ENCODE measurements at places on chromosomes 6 and 20.
A peak's percentile ranks its signal among the peaks of the same experiment; 100 is the strongest.

GRCh38 chr6:22884456-22884855, 315.1 kb downstream of the HDGFL1 start:
- no peak for DNase-seq

DNA sequence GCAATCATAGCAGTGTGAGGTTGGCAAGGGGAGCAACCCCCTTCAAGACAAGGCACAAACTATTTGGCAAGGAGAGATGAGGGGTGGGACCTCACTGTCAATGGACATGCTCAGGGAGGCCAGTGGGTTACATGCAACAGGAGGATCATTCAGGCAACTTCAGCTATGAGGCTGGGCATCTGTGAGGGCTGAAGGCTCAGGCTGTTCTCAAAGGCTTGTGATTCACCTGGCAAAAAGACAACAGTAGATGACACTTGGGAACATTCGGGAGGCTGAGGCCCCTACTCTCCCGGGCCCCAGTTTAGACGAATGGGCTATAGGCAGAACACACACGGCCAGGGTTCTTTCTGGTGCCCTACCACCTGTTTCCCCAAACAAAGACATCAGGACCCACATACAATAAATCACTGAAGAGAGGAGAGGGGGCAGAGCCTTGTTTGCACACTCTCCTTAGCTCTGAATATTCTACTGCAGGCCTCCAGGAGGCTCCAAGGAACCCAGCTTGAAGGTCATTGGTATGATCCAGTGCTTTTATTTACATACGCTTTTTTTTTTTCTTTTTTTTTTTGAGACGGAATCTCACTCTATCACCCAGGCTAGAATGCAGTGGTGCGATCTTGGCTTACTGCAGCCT, 7.9 kb downstream of the TUBB start:
- DNase-seq = no peak

DNA sequence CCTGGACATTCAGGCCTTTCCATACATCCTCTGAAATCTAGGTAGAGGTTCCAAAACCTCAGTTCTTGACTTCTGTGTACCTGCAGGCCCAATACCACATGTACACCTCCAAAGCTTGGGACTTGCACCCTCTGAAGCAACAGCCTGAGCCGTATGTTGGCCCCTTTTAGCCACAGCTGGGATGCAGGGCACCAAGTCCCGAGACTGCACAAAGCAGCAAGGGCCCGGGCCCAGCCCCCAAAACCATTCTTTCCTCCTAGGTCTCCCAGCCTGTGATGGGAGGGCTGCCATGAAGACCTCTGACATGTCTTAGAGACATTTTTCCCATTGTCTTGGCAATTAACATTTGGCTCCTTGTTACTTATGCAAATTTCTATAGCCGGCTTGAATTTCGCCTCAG, 107.4 kb upstream of the FRMD1 start:
- DNase-seq = no peak

GRCh38 chr6:24882835-24883555, 52.8 kb downstream of the RIPOR2 start:
- DNase-seq = no peak

DNA sequence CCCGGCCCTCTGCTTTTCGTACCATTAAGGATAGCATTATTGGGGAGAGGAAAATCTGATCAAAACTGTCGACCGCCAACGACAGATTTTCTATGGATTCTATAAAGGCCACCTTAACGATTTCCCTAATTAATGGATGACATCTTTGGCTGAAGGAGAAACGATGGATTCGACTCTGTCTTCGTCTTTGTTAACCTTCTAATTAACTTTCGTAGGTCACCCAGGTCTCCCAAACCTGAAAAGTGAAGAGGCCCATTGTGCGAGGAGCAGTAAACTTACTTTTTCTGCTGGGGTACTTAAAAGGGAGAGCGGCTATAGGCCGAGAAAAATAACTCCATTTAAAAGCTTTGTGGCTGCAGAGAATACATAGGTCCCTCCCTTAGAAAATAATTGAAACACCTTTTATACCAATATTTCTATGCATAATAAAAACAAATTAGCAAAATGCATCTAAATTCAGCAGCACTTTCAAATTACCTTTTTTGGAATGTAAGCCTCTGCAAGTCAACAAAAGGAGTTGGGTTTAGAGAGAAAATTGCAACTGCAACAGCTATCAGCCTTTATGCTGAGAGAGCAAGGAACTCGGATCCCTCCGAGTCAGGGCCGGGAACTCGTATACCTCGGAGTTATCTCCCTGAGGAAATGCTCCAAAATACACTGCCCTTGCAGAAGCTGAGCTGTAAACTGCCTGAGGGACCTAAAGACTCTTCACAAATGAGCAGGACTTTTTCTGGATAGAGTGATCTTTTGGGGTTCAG, 31.4 kb upstream of the NR2E1 start:
- no peak for DNase-seq

- no peak for DNase-seq
These were observed 88.2 kb downstream of the SLC22A23 start for GRCh38 chr6:3368685-3369084.

- DNase-seq = no peak
These were observed 17.5 kb upstream of the SYNCRIP start for GRCh38 chr6:85660181-85660611.

GRCh38 chr6:81451787-81452186, 300.7 kb downstream of the TENT5A start:
- DNase-seq = peak; percentile 36

DNA sequence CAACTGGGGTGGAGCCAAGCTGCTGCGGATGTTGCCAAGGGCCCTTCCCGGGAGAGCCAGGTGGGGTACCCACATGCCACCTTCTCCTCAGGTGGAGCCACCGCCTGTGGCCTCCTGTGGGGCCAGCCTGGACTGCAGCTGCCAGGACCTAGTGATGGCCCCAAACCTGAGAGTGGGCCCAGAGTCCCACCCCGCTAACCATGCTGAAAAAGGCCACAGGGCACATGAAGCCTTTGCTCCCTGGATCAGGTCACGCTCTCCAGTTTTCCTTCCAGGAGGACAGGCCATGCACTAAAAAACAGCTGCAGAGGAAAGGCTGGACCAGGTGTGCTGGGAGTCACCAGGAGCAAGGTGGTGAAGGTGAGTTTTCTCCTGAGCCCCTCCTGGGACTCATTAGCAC, 73.9 kb upstream of the SLC22A16 start:
- DNase-seq = no peak

GRCh38 chr6:14897831-14898230, 348.0 kb upstream of the JARID2 start:
- DNase-seq = no peak

GRCh38 chr6:16055852-16056251, 73.0 kb upstream of the MYLIP start:
- DNase-seq = no peak

DNA sequence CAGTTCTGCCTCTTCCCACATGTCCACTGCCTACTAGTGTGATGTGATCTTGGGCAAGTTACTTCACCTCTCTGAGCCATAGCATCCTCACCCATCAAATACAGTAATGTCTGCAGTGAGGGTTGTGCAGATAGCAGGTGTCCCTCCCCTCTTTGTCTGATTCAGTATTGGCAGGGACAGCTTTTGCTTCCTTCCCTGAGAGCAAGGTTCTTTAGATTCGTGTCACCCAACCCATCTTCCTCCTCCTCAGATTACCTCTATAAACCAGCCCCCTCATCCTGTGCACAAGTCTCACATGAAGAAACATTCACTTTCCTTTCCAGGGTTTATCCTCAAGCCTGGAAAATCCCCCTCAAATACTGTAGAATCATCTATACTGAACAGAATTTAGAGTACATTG, 15.4 kb downstream of the ACTR5 start:
- no peak for DNase-seq

DNA sequence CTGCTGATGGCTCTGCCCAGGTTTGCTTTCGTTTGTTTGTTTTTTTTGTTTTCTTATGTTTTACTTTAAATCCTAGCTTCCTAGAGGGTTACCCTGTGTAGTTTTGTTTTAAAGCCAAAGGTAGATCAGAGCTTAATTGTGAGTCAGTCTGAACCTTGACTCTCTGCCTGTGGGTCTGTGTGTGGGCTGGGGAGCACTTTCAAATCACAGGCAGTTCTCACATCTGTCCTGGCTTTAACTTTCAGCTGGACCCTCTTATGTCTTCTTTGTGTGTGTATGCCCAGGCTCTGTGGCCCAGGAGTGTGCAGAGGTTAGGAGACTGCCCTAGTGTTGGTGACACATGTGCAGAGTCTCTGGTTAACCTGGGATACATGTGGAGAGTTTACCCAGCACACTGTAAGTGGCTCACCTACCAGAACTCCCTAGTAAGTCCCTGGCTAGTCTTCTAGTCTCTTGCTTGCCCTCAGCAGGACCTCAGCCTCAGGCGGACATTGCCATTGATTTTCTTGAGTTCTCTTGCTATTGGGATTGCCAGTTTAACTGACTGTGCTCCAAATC, 19.0 kb downstream of the HIVEP1 start:
- peak; percentile 38 for DNase-seq

- DNase-seq = no peak
These were observed 194.5 kb upstream of the CDYL start for GRCh38 chr6:4581468-4582385.

GRCh38 chr6:82416346-82416745, 52.7 kb downstream of the TPBG start:
- DNase-seq = no peak

- DNase-seq = no peak
These were observed 94.6 kb downstream of the ARMC2 start for GRCh38 chr6:108942556-108943492.

Measured in GM13977 (cell line).